Cortex of kidney (tissue), 1 donor: ENCODE measurements at places on chromosomes 11 and 22.

GRCh38 chr11:121300313-121300971 is 7.9 kb downstream of the SC5D start:
- no peak for DNase-seq

- no peak for DNase-seq
These were observed 16.0 kb upstream of the FJX1 start for GRCh38 chr11:35602160-35602793.

- DNase-seq: no peak
These were observed 158.5 kb upstream of the SORL1-AS1 start for GRCh38 chr11:121611242-121611641.

- no peak for DNase-seq
These were observed 829.7 kb upstream of the FAT3 start for GRCh38 chr11:91394727-91395414.

GRCh38 chr11:83948200-83948599 is 662.0 kb upstream of the CCDC90B start:
- DNase-seq: no peak

DNA sequence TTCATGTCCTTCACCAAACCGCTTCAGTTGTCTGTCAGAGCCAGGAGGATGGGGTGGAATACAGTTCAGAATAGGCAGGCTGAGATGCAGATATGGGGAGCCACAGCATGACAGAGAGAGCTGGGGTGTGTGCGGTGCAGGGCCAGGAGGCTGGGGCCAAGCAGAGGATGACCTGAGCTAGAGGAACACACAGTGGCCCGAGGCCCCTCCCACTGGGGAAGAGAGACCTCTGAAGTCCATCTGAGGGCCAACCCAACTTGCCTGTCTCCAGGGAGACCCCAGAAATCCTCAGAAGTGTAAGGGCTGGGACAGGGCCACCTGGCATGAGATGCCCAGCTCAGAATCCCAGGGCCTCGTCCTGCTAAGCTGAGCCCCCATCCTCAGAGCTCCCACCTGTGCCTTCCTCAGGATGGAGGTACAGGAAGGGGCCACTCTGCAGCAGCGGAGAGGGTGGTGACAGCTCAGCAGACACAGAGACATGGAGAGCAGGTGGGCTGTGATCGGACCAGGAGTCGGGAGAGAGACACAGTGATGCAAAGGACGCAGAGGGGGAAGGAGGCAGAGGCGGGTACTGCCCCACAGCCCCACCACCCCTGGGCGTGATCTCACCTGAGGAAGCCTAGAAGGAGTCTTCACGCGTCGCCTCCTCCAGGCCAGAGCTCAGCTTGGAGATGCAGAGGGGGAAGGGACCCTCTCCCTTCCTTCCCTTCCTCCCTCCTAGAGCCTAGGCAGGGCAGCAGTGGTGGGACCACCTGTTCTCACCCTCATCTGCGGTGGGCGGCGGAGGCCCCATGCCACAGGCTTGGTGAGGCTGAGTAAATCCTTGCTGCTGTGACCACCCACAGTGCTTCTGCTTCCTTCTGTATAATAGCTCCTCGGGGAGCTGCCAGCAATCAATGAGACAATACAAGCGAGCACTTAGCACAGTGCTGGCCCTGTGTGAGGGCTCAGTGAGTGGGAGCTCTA is 9.1 kb upstream of the TUB start:
- DNase-seq: no peak

DNA sequence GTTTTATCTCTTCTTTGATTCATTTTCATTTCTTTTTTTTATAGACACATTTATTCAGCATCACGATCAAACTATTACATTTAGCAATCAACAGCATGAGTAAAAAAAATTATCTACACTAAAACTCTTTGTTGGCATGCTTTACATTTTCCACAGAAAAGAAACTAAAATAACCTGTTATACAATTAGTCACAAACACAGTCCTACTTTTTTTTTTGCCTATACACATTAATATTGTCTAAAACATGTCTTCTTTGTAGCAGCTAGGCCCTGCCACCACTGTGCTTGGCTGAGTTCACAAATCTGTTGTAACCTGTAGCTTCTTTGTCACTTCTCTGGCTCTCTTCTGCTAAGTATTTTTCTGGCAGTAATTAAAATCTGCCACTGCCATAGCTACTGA is 117.0 kb downstream of the STIM1 start:
- DNase-seq: no peak

GRCh38 chr11:6402561-6402981 is 12.3 kb downstream of the SMPD1 start:
- no peak for DNase-seq

- no peak for DNase-seq
These were observed 2.8 kb upstream of the GRAMD4 start for GRCh38 chr22:46617207-46617985.

DNA sequence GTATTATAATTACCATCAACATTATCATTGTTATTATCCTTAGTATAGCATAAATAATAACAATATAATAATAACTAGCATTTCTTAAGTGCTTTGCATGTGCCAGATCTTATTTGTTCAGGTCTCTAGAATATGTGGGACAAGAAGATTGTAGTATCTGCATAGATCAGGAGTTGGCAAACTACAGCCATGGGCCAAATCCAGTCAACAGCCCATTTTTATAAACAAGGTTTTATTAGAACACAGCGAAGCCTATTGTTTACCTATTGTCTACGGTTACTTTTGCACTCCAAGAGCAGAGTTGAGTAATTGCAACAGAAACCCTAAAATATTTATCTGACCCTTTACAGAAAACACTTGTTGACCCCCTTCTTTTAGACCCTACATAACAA is 81.4 kb downstream of the SLC1A2 start:
- no peak for DNase-seq

- DNase-seq: no peak
These were observed 23.3 kb upstream of the PHF21B start for GRCh38 chr22:45033136-45033535.

DNA sequence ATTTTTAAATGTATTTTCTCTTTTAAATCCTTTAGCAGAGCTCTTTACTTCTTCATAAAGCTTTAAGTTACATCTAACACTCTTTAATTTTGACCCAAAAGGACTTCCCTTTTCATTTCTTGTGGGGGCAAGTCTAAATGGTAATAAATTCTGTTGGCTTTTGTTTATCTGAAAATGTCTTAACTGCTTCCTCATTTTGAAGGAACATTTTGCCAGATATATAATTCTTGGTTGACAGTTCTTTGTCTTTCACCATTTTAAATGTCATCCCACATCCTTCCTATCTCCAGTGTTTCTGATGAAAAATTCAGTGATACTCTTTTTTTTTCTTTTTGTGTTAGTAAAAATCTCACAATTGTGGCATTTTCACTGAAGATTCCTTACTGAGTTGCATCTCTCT is 44.7 kb upstream of the ZBTB44 start:
- no peak for DNase-seq

GRCh38 chr11:110837603-110838002 is 125.4 kb upstream of the ARHGAP20 start:
- no peak for DNase-seq

GRCh38 chr11:134780486-134781147 is 368.6 kb upstream of the B3GAT1 start:
- no peak for DNase-seq

- DNase-seq: no peak
These were observed 829 bp upstream of the ZBED5 start for GRCh38 chr11:10858439-10859325.

DNA sequence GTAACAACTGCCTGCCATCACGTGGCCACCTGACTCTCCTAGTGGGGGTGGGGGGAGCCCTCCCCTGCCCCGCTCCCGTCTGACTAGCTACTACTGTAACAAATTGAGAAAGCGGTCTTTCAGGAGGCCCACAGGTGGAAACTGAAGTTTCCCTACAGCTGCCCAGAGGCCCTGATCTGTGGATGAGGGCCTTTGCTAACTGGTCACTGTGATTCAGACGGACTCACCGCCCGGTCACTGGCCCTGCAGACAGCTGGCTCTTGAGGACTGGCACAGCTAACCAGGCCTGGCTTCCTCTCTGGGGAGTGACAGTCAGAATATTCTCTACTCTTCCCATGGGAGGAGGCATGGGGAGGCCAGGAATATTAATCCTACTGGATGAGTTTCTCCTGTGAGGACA is 116.8 kb downstream of the ARHGAP8 start:
- no peak for DNase-seq

DNA sequence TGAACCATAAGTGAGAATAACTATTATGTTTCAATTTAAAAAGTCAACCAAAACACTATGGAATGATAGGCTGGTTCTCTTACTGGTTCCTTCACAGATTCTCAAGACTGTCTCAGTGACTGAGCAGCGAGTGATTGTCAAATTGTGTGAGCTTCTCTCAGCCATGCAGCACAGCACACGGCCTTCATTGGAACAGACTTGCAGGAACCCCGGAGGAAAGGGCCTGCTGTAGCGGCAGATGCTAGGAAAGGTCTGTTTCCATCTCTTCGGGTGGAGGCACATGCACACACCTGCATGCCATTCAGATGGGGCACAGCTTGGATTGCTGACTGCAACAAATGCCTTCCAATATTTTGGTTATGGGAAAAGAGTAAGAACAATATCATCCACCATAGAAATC is 741.8 kb downstream of the OPCML start:
- DNase-seq: no peak

DNA sequence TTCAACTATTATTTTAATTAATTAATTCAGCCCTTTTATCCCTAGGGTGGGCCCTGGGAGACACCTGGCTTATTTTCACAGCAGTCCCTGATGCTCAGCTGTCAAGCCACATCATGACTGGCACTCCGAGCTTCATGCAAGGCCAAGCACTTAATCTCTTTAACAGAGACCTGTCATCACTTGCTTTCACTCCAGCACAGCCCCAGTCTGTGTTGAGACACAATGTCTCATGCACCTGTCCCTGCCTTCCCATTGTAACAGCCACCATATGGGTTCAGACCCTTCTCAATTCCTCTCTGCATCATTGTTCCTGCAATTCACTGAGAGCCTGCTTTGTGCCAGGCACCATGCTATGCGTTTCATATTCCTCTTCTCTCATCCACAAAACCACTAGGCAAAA is 222.2 kb upstream of the TENM4 start:
- no peak for DNase-seq

- DNase-seq: no peak
These were observed 621.0 kb upstream of the ANO3 start for GRCh38 chr11:25710975-25711374.

GRCh38 chr11:72584293-72584938 is 89.8 kb downstream of the PDE2A start:
- no peak for DNase-seq

DNA sequence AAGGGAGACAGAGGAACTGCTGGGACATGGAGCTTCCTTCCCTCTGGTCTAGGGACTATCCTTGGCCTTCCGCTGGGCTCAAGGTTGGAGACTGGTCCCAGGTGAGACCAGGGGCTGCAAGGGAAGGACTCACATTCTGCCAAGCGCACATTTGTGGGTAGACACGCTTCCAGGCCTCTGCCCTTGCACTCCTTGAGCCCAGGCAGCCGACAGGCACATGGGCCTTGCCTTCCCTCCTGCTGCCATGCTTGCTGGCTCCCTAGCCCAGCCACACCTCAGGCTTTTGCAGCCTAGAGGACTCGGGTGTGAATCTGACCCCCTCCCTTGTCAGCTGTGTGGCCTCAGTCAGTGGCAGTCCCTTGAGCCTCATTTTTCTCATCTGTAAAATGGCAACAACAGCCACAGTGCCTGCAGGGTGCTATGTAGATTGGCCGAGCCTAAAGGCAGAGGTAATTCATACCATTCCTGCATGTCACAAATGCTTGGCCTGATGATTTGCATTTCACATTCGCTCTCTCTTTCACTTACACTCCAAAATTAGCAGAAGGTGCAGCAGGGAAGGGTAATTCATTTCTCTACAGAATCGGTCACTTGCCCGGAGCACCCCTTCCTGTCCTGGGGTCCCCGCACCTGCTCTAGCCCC is 57.6 kb upstream of the NECTIN1 start:
- DNase-seq: no peak

DNA sequence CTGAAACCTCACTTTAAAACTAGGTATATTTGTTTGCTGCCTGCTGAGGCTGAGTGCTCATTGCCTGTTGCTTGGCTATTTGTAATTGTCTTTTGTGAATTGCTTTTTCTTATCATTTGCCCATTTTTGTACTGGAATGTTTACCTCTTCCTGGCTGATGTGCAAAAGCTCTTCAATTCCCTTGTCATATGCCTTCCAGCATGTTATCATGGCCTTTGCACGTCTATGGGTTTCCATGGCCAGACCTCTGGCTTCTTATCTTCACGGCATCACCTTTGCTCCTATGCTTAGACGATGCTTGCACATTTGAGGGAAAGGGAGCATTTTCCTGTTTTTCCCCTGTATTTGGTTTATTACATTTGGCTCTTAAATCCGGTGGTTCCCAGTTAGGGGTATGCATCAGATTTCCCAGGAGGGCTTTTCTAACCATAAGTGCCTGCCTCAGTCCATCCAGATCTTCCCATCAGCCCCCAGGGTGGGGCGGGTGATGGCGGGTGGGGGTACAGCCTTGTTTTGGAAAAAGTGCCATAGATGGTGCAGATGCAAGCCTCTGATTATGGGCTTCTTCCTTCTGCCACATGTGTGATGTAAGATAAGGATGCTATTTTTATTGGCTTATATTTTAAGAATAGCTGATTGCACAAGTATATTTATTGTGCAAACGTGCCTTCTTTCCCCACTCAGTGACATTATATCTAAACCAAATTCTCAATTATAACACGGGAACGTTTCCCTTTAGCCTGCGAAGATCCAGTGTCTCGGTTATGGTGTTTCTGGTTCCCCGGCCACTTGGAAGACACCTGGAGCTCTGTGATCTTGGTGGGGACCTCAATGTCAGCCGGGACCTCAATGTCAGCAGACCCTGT is 70.6 kb upstream of the SEPTIN5 start:
- no peak for DNase-seq

DNA sequence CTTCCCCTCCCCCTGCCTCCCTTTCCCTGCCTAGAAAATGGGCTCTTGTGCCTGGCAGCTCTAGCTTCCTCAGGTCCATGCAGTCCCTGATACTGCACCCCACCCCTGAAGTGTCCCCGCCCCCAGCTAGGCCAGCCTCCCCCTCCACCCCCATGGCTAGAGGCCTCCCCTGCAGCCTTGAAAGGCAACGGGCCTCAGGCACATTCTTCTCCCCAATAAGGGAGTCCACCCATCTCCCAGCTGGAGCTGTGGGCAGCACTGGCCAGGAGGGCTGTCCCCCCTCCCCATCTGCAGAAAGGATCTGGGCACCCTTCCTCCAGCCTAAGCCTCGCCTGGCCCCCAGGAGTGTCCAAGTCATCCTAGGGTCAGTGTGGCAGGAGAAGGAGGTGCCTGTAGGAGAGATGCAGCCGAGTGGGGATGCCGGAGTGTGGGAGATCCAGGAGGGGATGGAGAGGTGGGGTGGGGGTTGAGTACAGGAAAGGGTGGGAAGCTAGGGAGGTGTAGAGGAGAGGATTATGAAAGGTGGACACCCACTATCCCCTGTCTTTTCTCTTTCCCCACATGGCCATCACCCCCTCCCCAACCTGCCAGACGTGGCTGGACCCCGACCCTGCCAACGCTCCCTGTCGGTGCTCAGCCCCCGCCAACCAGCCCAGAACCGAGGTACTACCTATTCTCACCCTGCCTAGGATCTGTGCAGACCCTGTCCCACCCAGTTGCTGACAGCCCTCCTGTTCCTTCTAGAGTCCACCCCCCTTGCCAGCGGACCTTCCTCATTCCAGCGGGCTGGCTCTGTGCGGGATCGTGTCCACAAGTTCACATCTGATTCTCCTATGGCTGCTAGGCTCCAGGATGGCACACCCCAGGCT is 9.3 kb downstream of the SMTN start:
- no peak for DNase-seq
